T-helper 1 cell (primary cell): ENCODE measurements at places on chromosomes 2 and 18.

GRCh38 chr18:65659312-65659711 lies 91.5 kb upstream of the CDH7 start:
- DNase-seq = no peak

DNA sequence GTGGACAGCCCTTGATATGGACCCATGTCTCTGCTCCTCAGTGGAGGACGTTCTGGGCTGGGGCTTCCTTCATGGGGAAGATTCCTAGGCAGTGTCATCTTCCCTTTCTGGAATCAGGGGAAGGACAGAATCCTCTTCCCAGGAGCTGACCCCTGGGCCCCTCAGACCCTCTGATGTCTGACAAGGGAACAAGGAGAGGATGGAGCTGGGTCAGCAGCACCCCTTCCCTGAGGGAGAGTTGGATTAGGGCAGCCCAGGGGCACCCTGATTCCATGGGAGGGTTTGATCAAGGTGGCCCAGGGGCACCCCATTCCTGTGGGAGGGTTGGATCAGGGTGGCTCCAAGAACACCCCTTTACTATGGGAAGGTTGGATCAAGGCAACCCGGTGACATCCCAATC lies 86.5 kb downstream of the ACKR3 start:
- DNase-seq = no peak

GRCh38 chr2:45652090-45653031 lies 886 bp downstream of the PRKCE start:
- DNase-seq = peak; percentile 10

DNA sequence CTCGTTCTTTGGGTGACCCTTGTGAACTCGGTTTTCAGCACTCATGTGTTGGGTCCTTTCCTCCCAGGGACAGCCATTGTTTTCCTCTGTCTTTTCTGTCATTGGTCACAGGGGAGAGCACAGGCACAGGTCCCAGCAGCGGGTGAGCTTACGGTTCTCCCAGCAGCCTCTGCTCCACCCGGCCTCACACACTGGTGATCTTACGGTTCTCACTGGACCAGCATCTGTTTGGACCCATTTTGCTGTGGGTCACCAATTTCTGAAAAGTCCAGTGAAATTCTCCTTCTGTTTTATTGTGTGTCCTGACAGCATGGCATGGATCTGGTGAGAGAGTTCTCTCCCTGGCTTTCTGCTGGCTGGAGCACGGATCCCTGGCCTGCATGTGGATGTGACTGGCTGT lies 49.8 kb upstream of the ANKRD62 start:
- no peak for DNase-seq

DNA sequence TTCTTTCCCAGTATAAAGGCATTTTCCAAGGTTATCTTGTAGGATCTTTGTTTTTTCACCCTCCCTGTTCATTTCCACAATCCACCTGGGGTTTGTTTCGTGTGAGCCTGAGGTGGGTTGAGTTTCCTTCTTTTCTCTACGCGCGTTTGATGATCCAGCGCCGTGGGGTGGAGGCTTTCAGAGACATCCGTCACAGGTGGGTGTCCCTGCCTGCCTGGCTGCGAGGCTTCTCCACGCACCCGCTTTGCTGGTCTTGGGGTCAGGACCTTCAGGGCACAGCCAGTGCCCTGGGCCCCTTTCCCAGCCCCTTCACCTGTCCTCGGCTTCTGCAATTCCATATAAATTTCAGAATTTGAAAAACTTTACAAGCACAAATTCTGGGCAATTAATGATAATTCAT lies 109.0 kb upstream of the ALKAL2 start:
- no peak for DNase-seq

- no peak for DNase-seq
Observed at GRCh38 chr2:16028644-16029043, 88.3 kb downstream of the MYCN start.

DNA sequence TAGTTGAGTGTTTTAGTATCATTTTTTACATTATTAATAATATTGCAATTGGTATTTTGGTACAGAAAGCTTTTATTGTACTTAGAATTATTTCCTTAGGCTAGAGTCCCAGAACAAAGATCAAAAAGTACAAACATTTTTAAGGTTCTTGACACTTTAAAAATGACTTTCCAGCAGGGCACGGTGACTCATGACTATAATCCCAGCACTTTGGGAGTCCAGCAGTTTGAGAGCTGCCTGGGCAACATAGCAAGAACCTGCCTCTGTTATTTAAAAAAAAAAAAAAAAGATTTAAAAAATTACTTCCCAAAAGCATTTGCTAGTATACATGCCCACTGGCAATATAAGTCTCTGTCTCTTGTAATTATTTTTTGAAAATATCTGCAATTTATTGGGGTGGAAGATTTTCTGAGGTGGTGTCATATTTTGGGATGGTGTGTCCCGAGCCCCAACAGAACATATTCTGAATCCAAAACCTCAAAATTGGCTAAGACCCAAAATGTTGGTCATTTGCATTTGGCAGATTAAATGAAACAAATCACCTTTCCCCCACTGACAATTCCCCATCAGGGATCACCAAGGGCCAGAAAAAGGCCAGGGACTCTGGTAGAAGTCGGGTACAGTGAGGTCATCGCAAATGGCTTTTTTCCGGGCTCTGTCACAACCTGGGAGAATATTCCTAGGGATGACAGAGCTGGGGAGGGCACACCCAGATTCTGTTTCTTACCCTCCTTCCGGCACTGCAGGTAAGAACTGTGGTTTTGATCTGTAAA lies 42.1 kb downstream of the NIFK start:
- DNase-seq = no peak

DNA sequence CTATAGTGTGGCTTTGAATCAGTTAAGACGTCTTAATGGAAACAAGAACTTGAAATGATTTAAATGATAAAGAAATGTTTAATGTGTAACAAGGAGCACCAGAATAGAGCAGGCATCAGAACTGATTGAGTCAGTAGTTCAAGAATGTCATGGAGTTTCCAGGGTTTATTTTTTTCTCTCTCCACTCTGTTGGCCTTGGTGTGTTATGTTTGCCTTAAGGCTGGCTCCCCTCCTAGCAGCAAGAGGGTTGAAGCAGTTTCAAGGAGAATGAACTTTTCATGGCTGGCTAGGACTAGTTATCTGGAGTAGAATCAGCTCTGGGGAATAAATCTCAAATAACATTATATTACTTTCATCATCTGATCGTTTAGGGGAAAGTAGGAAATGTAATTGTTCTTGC lies 13.4 kb upstream of the GLS start:
- DNase-seq = no peak

DNA sequence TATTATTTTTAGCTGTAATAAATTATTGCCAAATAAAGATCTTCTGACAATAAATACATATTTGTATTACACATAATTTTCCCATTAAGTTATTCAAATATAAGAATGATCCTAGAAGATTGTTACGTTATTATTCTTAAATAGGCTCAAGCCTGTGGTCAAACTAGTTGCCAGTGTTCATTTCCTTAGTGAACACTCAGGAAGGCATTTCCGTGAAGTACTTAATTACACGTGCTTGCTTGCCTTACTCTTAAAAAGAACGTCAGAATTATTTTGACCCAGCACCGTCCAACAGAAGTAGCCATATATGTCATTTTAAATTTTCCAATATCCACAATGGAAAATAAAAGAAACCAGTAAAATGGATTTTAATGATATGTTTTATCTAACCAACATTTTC lies 249.8 kb downstream of the TXNL1 start:
- no peak for DNase-seq

DNA sequence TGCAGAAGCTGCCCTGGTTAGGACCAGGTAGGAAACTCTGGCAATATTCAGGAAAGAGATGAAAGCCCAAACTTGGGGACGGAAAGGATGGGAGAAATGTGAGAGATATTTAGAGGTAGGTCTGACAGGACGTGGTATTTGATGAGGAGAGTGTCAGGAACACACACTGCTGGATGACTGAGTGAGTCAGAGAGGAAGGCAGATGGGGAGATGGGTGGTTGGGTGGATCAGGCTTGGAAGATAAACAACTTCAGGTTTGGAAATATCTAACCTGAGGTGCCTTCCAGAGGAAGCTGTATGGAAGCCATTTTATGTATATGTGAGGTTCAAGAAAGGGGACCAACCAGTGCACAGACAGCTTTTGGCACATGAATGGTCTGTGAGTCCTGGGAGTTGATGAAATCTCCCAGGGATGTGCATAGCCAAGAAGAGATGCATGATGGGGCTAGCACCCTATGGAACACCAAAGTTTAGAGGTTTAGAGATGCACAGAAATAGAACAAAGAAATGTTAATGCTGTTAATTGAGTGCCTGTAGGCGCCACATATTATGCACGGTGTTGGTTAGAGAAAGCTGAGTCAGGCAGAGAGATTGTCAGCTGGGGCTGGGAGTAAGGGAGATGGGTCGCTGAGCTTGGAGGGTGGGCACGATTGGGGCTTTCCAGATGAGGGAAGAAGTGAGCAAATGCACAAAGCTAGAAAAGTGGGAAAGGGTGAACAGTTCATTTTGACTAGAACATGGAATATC lies 101.0 kb downstream of the VIT start:
- DNase-seq = no peak

GRCh38 chr18:45958730-45959129 lies 8.4 kb downstream of the EPG5 start:
- no peak for DNase-seq

GRCh38 chr2:111642586-111643327 lies 241.2 kb downstream of the ANAPC1 start:
- no peak for DNase-seq

DNA sequence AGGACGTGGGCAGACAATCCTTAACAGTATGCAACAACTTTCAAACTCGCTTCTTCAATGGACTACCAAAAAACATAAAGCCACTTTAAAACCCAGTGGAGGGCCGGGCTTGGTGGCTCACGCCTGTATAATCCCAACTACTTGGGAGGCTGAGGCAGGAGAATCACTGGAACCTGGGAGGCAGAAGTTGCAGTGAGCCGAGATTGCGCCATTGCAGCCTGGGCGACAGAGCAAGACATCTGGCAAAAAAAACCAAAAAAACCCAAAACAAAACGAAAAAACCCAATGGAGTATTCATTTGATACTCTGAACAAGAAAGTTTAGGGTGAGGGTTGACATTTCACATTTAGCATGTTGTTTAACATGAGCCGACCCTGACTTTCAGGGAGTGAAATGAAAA lies 14.0 kb downstream of the RNF125 start:
- DNase-seq = no peak
